Activated CD8-positive, alpha-beta memory T cell treated with anti-CD3 and anti-CD28 coated beads, Interleukin-2, amount 50 U/mL, for 4 hours (primary cell): ENCODE measurements at places on chromosomes 2 and 18.
A peak's percentile ranks its signal among the peaks of the same experiment; 100 is the strongest.

- DNase-seq, result no peak
These were observed 139.6 kb downstream of the SOCS6 start for GRCh38 chr18:70428439-70428838.

GRCh38 chr2:26723991-26724750 is 31.6 kb downstream of the KCNK3 start:
- DNase-seq, result no peak

DNA sequence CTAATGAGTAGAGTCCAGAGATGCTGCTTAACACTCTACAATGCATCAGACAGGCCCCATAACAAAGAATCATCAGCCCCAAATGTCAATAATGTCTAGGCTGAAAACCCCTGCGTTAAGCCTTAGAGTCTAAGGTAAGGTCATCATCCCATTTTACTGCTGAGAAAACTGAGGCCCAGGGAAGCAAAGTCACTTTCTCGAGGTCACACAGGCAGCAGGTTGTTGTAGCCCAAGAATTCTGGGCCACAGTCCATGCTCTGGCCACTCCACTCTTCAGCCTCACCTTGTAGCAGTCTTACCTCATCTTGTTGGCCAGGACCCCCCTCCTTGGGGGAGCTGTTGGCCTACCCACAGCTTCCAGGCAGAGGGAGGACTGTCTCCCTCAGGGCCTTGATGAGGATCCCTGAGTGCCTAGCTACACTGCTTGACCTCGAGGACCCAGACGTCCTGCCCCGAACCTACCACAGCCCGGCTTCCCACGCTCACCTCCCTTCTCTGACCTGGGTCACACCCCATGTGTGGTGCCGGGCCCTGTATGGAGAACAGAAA is 54.4 kb downstream of the SMAD7 start:
- no peak for DNase-seq

GRCh38 chr2:236161082-236161462 is 7.1 kb downstream of the GBX2 start:
- no peak for DNase-seq

GRCh38 chr2:191710411-191710900 is 32.5 kb downstream of the NABP1 start:
- DNase-seq, result no peak

DNA sequence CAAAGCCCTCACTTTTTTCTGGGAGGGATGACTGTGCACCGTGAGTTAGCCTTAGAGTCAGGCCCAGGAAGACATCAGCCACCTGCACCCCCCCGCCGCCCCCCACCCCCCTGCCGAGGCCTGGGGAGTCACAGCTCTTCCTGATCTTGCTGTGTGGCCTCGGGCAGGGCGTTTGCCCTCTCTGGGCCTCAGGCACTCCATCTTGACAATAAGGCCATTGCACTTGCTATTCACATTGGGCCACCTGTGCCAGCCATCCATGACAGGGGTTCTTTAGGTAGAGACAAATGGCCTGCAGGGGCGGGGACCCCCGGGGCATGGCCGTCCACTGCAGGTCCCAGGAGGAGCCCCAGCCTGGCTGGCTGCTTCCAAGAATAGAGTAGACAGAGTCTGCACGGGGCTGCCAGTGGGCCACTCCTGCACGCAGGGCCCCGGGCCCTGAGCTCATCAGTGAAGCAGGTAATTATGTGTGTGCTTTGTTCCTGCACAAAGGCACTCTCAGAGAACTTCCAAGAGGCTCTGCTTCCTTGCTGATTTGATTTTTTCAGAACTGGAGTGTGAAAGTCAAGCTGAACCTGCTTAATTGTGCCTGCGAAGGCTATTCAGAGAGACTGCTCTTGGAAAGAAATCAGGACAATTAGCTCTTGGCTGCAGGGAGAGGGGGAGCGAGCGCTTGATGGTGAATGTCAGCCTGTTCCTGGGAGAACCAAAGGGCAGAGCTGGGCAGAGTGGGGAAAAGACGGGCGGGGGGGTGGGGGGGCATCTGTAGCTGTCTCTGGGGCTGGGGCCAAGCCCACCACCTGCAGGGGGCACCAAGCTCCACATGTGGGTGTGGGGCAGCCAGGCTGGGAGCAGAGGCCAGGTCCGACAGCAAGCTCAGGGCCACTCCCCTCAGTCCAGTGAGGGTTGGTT is 40.3 kb downstream of the RRM2 start:
- no peak for DNase-seq

GRCh38 chr2:239093542-239093941 is 245.7 kb downstream of the TWIST2 start:
- DNase-seq, result no peak

DNA sequence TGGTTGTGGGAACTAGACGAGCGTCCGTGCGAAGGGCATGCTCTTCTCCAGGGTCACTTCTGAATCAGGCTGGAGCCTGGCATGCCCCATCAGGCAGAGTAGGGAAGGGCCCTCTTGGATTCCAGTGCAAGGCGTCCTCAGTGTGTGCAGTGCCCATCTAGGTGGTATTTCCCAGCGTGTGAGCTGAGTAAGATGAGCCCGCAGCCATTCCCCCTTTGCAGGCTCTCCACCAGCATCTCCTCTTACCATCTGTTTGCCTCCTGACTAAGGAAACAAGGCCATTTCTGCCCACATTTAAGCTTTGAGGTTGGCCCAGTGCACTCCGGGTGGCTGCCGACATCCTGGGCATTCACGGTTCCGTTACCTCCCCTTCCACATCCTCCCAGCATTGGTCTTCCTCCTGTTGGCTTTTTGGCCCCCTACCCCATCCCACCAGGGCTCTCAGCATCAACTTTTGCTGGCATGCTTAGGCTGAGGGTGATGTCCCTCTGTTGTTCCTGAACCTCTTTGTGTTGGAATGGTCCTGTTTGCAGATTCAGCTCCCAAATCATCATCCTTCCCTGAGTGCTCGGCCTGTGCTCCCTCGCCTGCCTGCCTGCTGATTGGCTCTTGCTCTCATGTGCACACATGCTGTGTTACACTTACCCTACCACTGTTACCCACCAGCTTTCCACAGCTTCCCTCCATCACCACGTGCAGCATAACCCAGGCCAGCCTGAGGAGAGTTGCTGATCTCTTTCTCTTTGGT is 11.8 kb downstream of the CEP68 start:
- no peak for DNase-seq

GRCh38 chr2:25617948-25618646 is 55.3 kb downstream of the DTNB start:
- DNase-seq, result no peak

GRCh38 chr2:171146071-171146470 is 14.6 kb downstream of the TLK1 start:
- no peak for DNase-seq

DNA sequence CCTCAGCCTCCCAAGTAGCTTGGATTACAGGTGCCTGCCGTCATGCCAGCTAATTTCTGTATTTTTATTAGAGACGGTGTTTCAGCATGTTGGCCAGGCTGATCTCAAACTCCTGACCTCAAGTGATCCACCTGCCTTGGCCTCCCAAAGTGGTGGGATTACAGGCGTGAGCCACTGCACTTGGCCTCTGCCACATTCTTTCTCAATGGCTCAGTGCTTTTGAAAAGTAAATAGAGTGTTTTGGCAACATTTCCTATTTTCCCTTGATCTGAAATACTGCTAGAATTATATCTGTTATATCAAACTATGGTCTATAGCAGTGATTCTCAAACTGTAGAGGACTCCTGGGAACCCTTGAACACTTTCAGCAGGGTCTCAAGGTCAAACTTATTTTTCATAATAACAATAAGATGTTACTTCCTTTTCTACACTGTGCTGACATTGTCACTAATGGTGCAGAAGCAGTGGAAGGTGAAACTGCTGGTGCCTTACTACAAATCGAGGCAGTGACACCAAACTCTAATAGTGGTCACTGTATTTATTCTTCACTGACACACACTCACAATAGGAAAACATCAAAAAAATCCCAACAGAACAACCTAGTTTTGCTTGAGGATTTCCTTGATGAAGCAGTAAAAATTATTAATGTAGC is 10.6 kb downstream of the DAW1 start:
- no peak for DNase-seq

- peak; percentile 42 for DNase-seq
These were observed 57.1 kb downstream of the ZFP36L2 start for GRCh38 chr2:43169099-43169945.

- DNase-seq, result no peak
These were observed 5.6 kb upstream of the KCNJ3 start for GRCh38 chr2:154692927-154693326.

GRCh38 chr18:68427951-68428401 is 286.9 kb downstream of the TMX3 start:
- no peak for DNase-seq

DNA sequence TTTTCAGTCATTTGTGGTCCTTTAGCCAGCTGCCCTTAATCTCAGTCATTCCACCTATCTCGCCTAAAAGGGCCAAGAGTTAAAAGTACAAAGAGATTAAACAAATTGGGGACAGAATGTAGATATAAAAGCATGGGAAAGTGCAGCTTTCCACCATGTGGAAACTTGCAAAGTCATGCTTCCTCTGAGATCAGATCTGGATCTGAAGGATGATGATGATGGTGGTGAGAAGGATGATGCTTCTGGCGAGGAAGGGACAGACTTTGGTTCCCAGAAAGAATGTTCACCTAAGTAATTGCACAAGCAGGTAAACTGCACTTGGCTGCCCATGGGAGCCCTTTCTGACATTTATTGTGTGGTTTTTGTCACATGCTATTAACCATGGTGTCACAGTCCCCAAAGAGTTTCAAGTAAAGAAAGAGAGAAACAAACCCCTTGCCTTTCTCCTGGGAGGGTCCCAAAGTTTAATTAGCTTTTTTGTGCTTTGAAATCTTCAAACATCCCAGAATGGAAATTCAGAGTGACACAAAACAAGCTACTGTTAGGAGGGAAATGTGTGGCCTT is 34.7 kb downstream of the KLF7 start:
- no peak for DNase-seq

DNA sequence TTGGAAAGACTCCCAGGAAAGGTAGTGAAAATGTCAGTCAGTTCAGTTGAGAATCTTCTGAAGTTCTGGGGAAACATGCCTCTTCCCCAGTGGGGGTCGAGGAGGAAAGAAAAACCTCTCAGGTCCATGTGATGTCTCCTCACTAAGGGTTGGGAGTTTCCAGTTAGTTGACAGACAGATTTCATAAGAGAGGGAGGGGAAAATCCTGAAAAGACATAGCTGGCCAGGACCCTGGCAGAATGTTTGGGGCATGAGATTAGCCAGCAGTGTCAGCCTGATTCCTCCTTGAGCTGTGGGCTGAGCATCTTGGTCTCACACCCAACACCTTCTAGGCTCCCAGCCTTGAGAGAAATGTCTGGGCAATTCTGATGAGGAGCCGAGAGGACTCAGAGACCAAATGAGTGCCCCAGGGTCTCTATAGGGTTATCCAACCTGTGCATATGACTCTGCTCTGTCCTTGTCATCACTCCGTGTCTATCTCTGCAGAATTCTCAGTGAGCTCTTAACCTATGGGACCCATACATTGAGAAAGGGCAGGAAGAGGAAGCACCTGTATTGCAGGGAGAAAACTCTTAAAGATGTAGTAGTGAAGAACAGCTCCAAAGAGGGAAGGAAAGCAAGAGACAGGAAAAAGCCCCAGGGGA is 13.9 kb downstream of the BMP10 start:
- DNase-seq, result no peak

DNA sequence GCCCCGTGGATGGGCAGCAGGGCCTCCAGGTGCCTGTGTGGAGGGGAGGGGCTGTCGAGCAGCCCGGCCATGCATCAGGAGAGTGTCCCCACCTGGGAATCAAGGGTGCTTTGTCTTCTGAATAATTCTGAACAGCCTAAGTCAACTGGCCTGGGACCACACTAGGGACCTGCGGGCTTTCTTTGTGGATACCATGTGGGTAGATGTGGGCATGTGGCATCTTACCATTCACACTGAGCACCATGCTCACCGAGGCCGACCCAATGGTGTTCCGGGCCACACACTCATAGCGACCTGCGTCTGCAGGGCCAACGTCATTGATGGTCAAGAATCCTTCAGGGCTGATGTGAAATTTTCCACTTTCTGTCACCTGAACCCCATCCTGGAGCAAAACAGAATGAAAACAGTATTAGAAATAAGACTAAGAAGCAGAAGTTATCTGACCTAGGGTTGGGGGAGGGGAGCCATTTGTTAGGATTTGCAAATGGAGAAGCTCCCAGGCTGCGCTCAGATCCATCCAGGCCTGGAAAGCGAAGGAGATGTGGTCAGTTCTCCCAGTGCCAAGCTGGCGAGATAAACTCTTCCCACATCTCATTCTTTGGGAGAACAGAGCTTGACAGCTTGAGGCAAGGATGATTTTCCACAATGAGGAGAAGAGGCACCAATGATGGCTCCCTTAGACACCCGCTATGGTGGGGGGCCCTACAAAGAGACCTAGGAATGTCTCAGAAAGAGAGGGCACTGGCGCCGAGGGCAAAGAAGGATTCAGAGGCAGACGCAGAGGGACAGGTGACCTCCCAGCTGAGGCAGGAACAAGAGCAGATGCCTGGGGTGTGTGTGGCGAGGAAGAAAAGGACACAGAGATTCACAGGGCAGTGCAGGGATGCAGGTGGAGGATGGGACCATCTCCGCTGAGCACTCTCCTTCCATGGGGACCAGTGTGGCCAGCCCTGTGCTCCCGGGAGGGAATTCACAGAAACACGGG is 83.4 kb downstream of the PXDN start:
- DNase-seq, result no peak

DNA sequence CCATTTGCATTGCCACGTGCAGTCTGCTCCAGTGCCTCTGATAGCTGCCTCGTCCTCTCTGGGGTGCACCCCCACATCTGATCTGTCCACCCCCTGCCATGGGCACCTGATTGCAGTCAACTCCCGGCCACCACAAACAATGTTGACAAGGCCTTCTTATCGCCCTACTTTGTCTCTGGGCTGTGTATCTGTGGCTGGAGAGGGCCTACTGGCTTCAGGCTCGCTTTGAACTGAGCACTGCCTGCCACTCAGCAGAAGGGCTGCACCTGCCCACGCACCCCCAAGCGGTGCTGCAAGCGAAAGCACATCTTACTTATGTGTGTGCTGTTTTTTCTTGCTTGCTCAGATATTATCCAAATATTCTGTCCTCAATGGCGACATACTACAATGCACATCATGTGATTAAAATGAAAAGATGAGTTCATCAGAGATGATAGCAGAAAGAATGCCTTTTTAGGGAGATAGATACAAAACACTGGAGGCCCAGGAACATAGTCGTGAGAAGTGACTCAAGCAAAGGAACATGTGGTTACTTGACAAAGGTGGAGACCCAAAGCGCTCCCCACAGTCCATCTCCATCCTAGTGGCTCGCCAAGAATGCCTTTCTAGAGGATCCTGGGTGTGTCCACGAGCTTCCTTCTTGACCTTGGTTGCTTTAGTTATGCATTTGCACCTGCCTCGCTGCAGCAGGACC is 28.8 kb downstream of the FBLN7 start:
- DNase-seq, result no peak

GRCh38 chr2:97951155-97951680 is 44.5 kb downstream of the TMEM131 start:
- no peak for DNase-seq
